ENCODE measurements at places on chromosomes 3 and 15.

DNA sequence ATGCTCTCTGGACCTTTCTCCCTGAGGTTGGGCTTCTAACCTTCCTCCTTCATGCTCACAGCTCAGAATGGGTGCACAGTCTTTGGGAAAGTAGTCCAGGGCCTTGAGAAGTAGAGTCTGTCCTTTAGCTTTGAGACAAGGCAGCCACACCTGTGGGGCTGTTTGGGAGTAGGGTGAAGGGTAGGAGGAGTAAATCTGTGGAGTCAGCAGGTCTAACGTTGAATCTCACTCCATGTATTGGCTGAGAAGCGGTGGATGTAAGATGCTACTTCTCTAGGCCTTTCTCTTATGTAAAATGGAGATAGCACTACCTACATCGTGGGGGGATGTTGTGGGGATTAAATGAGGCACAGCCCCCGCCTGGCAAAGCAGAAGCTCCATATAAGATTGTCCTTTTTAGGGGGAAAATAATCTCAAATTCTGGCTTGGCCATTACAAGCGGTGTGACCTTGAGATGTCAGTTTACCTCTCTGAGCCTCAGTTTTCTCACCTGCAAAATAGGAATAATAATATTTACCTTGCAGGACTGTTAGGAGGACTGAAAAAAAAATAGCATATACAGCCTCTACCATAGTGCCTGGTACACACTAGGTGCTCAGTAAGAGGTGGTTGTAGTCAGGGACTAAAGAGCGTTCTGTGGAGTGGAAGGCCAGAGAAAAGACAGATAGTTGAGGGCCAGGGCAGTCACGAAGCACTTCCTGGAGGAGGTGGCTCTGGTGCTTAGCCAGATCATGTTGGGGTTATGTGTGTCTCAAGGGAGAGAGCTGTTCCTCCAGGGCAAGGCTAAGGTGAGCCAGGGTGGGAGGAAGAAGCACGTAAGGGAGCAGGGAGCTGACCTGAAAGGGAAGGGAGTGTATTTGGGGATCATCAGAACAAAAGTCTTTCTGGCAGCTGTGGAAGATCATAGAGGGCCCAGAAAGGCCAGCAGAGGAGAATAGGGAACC is 82.8 kb upstream of the MRPS22 start:
- no peak for DNase-seq

- DNase-seq: peak; percentile 66
Measured at GRCh38 chr15:101296418-101297405, 1.7 kb upstream of the SNRPA1 start.

GRCh38 chr3:78798266-78798832 is 969.4 kb downstream of the ROBO1 start:
- DNase-seq: no peak

- DNase-seq: no peak
Measured at GRCh38 chr3:196660381-196661166, 21.1 kb downstream of the NRROS start.

DNA sequence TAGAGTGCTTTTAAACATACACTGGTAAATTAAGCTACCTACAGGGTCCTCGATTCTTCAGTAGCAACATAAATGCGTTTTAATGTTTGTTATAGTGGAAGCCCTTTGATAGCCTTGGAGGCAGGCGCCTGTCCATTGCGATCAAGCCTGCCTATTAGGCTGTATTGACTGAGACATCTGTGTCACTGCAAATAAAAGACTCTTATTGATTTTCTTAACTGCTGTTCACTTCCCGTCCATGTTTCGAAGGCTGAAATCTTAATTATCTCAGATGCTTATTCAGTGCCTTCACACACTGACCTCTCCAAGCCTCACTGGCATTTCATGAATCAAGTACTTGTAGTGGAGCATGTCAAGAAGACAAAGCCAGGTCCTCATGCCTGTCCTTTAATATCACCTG is 51.1 kb downstream of the MAP2K5 start:
- DNase-seq: no peak

- no peak for DNase-seq
Measured at GRCh38 chr15:37017031-37017625, 83.2 kb downstream of the MEIS2 start.

DNA sequence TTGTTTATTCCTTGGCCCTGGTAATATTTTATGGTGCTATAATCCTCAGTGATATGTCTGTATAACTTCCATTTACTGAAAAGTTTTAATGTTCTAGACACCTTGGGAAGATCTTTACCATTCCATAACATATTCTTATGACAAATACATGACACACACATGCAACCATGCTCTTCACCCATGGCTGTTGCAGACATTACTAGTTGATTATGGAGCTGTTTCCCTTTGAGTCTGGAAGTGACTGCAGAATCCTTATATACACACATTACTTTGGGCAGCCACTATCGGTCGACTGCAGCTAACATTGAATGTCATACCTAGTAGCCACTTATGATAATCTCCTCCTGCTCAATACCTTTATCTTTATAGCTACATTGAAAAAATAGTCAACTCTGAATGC is 243.1 kb upstream of the ADAMTS9 start:
- no peak for DNase-seq

DNA sequence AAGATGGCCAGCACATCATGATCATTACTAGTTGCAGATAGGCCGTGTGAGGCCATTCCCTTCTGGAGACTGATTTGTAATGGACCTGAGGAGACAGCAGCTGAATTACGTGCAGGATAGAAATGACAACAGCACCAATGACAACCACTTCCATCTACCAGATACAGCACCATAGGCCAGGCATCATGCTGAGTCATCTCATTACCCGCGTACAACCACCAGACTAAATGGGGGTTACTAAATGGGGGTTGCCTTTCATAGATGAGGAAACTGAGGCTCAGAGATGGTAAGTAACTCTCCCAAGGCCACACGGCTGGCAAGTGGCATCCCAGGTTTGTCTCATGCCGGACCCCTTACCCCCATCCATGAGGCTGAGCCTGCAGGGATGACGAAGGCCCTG is 32.8 kb upstream of the FAM107A start:
- DNase-seq: peak; percentile 12

GRCh38 chr3:150073513-150073912 is 102.8 kb upstream of the PFN2 start:
- no peak for DNase-seq

DNA sequence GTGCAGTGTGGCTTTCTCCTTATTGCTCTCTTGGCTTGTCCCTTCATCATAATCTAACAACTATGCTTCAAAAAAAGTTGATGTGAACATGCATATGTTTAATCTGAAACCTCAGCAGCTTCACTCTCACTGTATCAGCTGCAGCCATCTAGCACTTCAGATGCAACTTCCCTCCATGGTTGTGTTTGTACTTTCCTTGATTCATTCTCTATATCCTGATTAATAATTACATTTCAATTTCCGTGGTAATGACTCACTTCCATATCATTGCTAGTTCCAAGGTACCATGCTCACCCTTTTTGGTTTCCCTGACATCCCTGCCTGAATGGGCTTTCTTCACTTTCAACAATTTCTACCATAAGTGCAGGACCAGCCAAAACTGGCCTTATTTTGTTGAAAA is 51.2 kb downstream of the MDFIC2 start:
- no peak for DNase-seq

- peak; percentile 35 for DNase-seq
Measured at GRCh38 chr3:115666920-115667737, 43.8 kb downstream of the GAP43 start.

DNA sequence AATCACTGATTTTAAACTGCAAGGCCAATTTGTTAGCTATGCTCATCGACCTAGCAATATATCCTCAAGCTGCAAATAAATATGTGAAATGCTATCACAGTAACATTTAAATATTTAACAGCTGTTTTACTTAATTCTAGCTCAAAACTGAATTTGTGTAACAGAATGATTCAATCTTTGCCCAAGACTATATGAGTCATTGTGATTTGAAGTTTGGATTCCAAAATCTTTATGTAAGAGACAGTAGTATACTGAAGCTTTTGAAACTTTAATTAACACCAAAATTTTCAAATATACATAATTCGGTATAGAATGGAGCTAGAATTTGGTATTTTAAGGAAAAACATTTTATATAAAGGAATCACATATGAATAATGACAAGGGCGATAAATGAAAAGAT is 603.0 kb upstream of the ROBO2 start:
- DNase-seq: peak; percentile 73

DNA sequence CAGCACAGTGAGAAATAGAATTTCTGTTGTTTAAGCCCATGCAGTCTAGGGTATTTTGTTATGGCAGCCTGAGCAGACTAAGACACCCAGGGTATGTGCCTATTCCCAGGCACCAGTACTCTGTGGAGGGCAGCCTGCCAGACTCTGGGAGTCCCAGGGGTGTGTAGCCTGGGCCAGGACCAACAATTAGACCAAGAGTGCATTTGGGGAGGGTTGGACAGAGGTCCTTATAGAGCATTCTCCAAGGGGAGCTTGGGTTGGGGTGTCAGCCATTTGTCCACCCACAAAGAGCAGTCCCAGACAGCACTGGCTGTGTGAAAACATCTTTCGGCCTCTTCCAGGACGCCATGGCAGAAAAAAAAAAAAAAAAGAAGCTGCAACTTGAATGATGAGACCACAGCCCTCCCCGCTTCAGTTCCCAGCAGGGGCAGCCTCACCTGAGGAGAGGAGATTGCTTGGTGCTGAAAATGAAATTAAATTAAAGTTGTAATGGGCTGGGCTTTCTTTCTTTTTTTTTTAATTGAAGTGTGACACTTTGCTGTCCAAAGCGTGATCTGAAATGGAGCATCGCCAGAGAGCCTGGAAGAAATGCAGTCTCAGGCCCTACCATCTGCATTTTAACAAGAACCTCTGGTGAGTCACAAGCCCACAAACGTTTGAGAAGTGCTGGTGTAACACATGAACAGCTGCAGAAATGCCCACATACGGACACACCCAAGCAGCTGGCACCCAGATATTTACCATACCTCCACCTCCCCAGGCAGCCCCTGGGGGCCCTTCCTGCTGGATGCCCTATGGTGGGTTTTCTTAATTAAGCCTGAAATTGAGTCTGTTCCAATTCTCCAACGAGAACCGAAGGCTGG is 21.3 kb upstream of the CAV3 start:
- DNase-seq: no peak

DNA sequence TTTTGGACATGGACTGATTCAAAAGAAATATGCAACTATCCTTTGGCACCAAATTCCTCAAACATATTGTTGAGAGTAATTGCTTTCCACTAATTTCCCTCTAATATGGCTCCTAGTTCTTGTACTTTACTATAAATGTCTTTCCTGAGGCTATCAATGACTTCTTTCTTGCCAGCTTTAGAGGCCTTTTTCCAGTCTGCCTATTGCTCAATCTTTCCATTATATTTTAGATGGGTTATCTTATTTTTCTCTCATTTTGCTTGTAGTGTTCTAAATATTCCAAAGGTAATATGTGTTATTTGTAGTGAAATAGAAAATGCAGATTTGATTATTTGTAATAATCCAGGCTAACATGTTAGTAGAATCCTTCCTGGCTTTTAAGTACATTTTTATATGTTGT is 11.5 kb upstream of the TEX9 start:
- no peak for DNase-seq

DNA sequence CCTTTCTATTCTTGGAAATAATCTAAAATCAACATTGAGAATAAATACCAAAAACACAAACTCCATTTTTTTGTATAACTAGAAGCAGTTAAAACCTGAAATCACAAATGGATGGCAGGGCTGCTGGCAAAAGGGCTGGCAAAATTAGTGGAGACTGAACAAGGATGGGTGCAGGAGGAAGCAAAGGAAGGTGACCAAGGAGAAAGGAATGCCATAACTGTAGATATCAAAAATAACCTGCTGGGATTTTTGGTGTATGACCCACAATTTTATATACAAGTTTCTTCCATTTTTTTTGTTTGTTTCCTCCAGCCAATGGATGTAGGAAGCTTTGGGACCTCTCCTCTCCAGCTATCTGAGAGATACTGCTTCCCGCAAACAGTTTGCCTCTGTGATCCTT is 12.7 kb downstream of the CFAP44 start:
- no peak for DNase-seq

- no peak for DNase-seq
Measured at GRCh38 chr3:136672457-136672856, 79.7 kb downstream of the STAG1 start.

- no peak for DNase-seq
Measured at GRCh38 chr3:21534462-21534861, 216.5 kb downstream of the ZNF385D start.

DNA sequence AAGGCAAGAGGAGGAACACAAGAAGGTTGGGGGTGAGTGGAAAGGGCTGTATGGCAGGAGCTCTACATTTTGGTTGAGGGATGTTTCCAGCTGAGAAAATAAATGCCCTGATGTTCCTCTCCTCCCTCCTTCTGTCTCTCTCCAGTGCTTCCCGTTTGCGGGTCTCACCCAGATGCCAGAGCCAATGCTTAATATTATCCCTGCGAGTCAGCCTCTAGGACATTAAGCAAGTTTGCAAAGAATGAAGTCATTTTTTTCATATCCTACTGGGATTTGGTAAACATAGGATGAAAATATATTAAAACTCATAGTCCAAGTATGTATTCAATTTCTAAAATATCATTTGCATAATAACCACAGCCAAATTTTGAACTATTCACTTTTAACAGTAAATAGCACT is 295.9 kb downstream of the CADM2 start:
- DNase-seq: no peak

DNA sequence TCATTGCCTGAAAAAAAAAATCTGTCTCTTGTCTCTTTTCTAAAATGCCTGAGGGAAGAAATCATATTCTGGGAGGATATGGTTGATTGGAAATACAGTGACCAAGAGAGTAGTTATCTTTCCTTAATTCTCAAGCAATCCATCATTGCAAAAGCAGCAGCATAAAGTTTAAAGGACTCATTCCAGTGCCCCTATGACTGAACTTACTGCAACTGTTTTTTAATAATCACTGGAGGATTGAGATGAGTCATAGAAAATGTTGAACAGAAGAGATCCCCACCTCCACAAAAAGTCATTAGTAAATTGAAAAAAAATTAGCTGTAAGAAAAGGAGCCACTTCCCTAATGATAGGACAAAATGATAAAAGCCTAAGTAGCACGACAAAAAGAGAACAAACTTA is 121.5 kb downstream of the SLC9A9 start:
- DNase-seq: no peak

DNA sequence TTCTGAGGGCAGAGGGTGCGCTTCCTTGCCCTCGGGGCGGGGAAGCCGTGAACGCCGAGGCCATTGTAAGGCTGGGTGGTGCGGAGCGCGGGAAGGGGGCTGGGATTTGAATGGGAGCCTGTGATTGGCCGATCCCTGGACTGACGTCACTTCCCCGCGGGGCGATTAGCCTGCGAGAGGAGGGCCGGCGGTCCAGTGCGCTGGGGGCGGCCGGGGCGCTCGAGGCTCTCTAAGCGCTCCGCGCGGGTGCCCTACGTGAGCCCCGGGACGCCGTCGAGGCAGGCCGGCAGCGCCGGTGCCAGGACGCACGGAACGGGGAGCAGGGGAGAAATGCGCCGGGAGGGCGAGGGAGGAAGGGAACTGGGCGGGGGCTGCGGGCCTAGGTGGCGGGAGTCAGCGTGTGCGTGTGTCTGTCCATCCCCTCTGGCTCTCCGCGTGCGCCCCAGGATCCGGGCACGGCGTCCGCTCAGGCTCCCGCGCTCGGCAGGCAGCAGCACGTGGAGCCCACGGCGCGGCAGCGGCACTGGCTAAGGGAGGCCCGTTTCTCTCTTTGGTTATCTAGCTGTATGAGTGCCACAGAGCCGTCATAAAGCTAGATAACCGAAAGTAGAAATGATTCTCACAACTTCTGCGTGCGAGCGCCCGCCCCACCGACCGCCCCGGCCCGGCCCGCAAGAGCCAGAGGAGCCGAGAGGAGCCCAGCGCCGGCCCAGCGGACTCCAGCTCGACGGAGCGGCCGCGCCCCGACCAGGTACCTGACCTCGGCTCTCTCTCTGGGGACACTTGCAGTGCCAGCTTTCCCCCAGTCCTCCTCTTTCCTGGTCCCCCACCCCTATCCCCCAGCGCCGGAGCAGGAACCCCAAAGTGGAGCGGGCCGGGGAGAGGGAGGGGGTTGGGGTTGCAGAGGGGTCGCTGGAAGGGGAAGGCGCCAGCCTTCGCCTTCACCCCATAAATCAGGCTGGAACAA is 33.1 kb upstream of the POLG start:
- no peak for DNase-seq

Measured in iris pigment epithelial cell (primary cell).